ENCODE measurements at places on chromosomes 1 and 21.

GRCh38 chr1:18670121-18670867 is 39.6 kb downstream of the PAX7 start:
- no peak for DNase-seq

- no peak for DNase-seq
These were observed 145.4 kb downstream of the C1orf21 start for GRCh38 chr1:184532199-184532598.

DNA sequence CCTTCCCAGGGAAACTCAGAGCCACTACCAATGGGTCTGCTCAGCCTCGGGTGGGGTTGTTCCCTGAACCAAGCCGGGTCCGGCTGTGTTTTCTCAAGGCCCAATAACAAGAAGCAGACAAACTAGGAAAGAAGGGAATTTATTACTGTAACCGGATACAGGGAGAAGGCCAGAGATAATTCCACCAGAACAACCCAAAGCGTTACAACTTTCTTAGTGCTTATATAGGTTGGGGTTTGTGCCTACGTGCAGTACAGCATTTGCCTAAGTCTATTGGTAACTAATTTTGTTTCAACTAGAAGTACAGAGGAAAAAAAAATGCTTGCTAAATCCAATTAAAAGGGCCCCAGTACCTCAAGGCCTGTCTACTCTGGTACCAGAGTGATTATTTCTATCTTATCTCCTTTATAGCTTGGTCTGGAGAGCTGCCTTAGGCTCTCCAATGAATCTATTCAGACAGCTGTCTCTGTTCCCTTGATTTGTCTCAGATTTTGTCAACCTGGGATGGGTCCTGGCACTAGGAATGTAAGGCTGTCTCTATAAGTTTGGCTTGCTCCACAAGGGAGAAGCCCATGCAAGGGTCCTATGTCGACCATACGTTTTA is 57.3 kb upstream of the CCDC190 start:
- no peak for DNase-seq

DNA sequence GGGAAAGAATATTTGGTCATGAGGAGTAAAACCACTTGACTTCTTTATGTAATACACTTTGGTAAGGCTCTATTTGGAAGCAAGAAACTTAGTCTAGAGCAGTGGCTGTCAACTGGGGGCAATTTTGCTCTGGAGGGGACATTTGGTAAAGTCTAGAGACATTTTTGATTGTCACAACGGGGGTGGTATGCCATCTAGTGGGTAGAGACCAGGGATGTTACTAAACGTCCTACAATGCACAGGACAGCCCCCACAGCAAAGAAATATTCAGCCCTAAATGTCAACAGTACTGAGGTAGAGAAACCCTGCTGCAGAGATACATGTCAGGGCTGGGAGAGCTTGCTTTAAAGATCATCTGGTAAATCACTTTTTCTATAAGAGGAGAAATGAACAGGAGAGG is 13.5 kb downstream of the FUCA1 start:
- no peak for DNase-seq

GRCh38 chr1:67361641-67362040 is 54.0 kb downstream of the IL12RB2 start:
- no peak for DNase-seq

- DNase-seq: no peak
These were observed 36.9 kb upstream of the HHAT start for GRCh38 chr1:210291786-210292230.

DNA sequence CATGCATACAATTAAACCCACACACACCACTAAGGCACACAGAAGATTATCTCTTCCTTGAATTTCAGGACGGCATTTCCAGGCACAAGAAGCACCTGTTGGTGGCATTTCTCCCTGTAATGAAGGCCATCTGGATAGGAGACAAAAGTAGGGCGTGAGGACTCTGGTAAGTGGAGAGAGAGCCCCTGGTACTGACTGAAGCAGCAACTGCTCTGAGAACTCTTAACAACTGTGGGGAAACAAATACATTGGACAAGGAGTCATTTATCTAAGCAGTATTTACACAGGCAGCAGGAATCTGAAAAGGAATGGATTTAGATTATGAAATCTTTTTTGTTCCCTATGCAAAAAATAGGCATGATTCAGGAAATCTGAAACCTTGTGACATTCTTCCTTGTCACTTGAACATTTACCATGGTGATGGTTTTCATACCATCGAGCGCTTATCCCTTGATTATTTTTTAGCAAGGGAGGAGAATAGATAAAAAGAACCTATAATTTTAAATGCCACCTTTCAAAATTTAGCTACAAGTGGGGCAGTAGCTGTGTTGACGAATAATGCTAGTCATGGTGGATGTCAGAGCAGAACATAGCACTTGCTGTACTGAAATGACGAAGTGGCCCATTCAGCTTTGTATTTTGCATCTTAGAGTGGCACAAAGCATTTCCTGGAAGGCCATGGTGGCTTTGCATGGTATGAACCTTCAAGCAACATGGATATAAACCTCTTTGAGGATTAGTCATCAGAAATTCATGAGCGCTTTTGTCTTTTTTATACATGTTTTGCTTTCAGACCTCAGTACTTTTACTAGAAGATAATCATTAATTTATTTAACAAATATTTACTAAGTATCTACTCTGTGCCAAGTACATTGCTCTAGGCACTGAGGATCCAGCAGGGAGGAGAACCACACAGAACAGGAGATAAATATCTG is 362.0 kb downstream of the ADGRL2 start:
- no peak for DNase-seq

DNA sequence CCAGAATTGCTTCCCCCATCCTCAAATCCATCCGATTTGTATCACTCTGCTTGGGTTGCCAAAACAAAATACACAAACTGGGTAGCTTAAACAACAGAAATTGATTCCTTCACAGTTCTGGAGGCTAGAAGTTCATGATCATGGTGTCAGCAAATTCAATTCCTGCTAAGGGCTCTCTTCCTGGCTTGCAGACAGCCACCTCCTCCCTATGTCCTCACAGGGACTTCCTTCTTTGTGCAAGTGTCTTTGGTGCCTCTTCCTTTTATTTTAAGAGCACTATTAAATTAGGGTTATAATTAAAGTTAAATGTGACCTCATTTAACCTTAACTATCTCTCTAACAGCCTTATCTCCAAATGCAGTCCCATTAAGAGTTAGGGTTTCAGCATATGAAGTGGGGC is 112.8 kb downstream of the PLPP3 start:
- no peak for DNase-seq

DNA sequence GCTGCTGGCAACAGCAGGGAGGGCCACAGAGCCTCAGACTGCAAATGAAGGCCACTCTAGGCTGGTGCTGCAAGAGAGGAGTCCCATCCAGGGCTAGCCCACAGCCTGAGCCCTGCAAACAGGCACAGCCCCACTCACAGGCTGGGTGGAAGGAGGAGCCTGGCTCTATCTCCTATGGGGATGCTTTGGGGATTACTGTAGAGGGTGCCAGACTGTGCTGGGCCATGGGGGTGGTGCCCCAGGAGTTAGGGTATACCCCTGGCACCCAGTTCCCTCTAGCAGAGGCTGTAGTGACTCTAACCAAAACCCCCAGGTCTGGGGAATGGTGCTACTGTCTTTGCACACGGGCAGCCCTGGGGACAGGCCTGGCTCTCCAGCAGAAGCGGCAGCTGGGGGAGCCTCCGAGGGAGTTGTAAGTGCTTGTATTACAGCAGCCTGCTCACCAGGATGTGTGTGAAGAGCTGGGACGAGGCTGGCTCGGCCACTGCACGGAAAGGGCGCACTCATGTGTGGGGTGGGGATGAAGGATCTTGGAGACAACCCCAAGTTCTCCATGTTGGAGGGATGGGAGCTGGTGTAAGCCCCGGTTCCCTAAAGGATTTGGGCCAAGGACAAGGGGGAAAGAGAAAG is 23.4 kb upstream of the EVA1B start:
- DNase-seq: no peak

Measured in effector CD8-positive, alpha-beta T cell (primary cell).